ENCODE measurements at places on chromosomes 1 and 21. TPM values are rescaled to one million over a fixed set of nuclear protein-coding genes. Genes with fewer than 3 reads are reported as not detected.

DNA sequence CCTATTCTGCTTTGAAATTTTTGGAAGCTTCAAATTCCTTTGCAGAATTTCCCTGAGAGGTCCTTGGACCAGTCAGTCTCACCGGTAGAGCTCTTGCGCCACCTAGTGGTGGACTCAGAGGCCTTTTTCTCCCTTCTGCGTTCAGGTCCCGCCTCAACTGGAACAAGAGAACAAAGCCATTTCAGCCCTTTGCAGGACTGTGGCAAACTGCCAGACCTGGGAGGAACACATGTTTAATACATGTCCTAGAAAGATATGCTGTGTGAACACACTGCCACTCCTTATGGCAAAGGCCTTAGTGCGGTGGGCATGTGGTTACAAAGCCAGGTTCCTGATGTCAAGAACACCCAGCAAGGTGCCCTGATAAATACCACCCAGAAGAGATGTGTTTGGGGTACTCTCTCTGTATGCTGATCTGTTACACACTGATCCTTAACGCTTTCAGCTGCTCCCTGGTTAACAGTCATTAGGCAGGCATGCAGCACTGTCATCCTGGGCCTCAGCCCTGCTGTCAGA is 82.2 kb upstream of the SSX2IP start:
- peak; percentile 90 for DNase-seq

- DNase-seq: no peak
These were observed 84.5 kb upstream of the GCLM start for GRCh38 chr1:93993731-93994130.

- peak; percentile 17 for DNase-seq
These were observed 151.7 kb downstream of the PCP4 start for GRCh38 chr21:40018871-40019475.

- DNase-seq: no peak
These were observed 3.4 kb downstream of the RIPK4 start for GRCh38 chr21:41763398-41763931.

DNA sequence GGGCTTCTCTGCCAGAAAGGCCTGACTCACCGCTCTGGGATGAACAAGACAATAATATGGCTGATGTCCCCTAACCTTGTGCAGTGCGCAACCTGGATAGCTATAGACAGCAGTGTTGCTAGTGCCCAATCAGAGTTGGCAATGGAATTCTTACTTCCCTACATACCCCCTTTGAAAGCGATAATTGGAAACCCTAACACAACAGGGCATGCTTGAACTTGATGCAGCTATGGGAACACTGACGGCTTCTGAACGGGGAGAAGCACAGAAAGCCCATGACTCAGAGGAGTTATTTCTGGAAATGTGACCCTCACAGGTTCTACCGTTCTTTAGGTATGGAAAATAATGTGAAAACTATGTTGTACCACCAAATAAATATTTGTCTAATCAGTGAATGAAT is 200.6 kb downstream of the TRABD2B start:
- DNase-seq: no peak

DNA sequence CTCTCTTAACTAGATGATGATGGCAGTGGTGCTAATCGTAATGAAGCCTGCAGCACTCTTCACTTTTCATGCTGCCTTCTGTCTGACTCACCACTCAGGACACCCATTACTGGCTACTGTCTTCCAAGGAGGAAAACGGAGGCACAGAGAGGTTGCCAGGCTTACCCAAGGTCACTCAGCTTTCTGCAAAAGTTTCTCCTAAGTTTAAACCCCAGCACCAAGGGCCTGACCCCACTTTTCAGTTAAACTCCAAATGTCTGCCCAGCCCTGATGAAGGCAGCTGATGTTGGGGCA is 78.1 kb upstream of the RUNX3 start:
- no peak for DNase-seq

DNA sequence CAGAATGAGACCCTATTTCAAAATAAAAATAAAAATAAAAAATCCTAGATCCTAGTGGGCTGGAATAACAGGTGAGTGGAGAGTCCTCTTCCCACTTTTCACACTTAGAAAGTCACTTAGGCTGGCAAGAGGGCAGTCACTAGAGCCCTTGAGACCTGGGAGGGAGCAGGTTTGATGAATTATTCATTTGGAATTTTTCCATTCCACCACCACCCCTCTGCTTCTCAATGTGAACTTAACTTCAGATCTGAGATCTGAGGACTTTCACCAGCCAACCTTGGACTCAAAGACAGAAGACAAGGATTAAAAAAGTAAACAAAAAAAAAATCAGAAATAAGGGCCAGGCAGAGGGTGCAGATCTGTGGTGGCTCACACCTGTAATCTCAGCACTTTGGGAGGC is 16.5 kb downstream of the AKR7A3 start:
- DNase-seq: no peak

DNA sequence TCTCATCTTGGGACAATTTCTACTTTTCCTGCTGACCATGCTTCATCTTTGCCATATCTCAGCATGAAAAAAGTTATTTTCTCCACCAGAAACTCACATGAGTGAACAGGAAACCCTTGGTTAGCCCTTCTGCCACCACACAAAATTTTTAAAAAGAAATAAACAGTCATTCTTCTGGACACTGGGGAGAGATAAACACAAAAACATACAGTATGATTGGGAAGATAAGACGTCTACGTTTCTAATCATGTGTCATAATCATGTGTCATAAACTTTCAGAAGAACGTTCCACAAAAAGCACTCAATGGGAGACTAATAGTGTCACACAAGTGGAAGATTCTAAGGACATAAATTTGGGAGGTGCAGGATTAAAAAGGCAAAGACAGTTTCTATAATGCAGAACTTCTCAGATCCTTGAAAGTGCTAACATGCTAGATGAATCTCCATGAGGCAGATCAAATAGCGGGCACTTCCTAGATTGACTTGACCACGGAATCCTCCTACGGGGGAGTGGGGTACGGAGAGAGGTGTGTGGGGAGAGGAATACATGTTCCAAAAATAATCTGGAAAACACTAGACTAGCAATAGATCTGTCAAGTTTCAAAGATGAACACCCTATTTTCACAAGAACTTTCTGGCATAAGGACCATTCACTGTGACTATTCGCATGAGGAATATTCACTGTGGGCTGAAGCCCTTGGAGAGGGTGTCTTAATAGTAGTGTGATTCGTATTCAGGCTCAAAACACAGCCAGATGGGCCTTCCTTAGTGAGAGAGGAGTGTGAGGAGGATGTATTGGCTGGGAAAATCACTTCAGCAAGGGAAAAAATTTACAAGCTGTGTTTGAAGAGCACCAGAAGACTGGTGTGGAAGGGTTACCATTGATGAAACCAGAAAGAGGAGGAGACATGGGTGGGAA is 206.7 kb downstream of the SETD4 start:
- DNase-seq: no peak

DNA sequence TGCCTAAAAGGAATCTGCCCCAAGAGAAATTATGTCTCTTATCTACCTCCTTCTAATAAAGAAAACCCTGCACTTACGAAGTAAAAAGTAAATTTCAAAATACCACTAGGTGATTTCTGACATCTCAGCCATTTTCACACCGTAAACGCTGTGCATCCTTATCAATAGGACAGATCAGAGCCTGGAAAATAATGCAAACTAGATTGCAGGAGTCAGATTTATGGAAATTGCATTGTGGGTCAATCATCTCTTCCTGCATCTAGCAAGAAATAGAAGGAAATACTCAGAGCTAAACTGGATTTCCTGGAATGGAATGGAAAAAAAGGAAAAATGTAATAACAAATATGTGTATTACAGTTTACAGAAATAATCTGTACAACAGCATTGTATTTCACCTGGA is 114.3 kb upstream of the PLPPR4 start:
- DNase-seq: no peak

GRCh38 chr1:23403735-23404486 is 20.6 kb downstream of the TCEA3 start:
- peak; percentile 96 for DNase-seq

DNA sequence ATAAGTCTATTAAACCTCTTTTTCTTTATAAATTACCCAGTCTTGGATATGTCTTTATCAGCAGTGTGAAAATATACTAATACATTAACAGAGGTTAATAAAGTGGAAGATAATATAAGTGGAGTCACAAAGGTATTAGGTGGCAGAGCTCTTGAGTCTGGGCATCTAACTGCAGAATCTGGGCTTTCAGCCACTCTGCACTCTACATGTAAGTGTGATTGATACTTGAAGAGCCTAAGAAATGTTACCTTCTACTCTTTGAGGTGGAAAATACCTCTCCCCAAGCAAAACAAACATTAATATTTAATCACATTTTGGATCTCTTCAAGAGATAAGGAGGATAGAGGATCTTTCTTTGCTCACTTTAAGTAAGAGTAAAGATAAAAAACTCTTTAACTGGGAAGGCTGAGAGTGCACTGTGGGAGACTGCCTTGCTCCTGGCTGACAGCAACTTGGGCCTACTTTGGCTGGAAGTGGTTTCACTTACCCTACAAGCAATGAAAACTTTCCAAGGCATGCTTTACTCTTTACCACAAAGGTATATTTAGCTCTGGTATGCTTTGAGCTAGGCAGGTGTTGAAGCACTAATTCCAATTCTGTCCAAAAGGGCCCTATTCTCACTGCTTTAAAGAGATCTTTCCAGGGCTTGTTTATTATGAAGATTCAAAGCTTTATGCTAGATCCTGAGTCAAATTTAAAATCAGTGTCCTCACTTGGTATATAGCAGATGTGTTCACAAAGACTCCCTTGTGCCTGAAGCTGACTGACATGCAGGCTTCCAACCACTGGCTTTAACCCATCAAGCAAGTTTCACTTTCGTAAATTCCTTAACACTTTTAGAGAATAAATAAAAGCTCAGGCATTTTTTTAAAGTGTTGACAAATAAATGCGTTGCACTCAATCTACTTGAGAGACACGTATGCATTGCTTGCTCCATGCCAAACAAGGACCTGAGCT is 245.3 kb upstream of the ZP4 start:
- no peak for DNase-seq

- DNase-seq: peak; percentile 56
These were observed 458 bp downstream of the ZC3H12A start for GRCh38 chr1:37474697-37475379.

- DNase-seq: no peak
These were observed 17.9 kb upstream of the PLEKHG5 start for GRCh38 chr1:6509220-6509918.

DNA sequence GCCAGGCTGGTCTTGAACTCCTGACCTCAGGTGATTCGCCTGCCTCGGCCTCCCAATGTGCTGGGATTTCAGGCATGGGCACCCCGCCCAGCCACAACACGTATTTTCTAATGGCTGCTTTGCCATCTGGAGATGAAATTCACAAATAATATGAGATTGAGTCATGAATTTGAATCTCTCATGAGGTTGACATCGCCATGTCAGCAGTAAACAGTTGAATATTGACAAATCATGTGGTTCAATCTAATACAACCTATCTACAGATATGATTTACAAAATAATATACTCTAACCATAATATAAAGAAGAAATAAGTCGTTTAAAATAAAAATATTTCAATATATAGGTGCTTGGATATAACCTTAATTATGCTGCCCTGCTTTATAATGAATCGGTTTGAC is 42.1 kb downstream of the MYOM3 start:
- no peak for DNase-seq

DNA sequence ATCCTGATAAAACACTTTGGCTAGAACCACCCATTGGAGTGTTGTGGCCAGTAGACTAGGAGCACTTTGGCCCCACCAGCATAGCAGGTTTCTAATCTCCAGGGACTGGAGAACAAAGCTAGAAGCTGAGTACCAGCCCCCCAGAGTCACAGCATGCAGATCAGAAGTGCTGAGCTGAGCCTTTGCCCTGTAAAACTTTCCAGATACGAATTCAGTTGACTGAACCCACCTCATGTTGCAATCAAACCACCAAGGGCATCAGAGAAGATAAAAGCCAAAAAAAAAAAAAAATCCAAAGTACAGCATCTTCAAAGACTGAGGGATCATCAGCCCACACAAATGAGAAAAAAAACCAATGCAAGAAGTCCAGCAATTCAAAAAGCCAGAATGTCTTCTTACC is 8.7 kb upstream of the CD53 start:
- DNase-seq: no peak

GRCh38 chr1:75970631-75971030 is 38.4 kb upstream of the ASB17 start:
- DNase-seq: no peak

- no peak for DNase-seq
These were observed 64.7 kb downstream of the VPS26C start for GRCh38 chr21:37202221-37203110.

- no peak for DNase-seq
These were observed 25.2 kb downstream of the CA6 start for GRCh38 chr1:8970870-8971337.

- DNase-seq: no peak
These were observed 207.0 kb downstream of the BARHL2 start for GRCh38 chr1:90510143-90510542.

- DNase-seq: no peak
These were observed 24.1 kb upstream of the ZNF436 start for GRCh38 chr1:23393706-23394105.

GRCh38 chr1:154863315-154864174 is 6.5 kb downstream of the KCNN3 start:
- DNase-seq: no peak

DNA sequence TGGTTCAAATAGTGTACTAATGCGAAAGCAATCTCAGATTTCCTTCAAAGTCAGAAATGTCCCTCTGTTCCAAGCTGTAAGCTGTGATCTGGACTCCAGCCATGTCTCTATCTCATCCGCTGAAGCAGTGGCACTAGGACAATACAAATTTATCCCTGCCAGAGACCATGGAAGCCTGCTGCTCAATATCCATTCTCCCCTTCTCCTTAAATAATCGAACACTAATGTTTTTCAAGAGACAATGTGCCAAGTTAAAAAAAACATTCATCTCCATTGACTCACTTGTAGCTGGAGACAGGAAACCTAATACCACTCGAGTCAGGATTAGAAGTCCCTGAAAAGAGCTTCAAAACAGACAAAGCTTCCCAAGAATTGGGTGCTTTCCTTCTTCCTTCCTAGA is 38.5 kb upstream of the PGBD5 start:
- no peak for DNase-seq

- DNase-seq: no peak
These were observed 75.6 kb downstream of the PIGK start for GRCh38 chr1:77143529-77144121.

- peak; percentile 60 for DNase-seq
These were observed at the start of gene FMO5 for GRCh38 chr1:147225193-147225730. Gene FMO5 (minus strand): TSS chr1:147225339. CDS start chr1:147225029, 310 bp downstream.

DNA sequence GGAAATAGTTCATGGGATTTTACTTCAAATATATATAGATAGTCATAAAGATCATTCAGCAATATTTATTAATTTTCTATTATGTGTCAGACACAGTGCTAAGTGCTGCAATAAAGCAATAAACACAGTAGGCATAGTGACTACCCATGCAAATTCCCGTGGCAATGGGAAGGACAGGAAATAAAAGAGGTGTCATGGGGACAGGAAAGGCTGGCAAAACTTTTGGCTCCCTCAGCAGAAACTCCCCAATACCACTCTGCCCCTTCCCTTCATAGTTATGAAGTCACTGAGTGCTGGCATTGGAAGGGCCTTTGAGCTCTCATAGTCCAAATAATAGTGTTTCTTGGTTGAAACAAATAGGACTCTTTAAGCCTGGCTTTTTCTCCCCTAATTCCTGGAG is 104.4 kb upstream of the DPT start:
- no peak for DNase-seq

CFAP141 gene
- total RNA-seq: not detected

S100A7 gene
- total RNA-seq: not detected

SERTAD4 gene
- 2.1 TPM for total RNA-seq

CFHR2 gene
- total RNA-seq: not detected

TNFSF18 gene
- total RNA-seq: not detected

LHX8 gene
- 0.21 TPM for total RNA-seq

OR2L8 gene
- not detected for total RNA-seq

CHIA gene
- not detected for total RNA-seq

GPR52 gene
- total RNA-seq: 5.0 TPM
